ENCODE measurements at places on chromosomes 3 and 15. TPM values are rescaled to one million over a fixed set of nuclear protein-coding genes. Genes with fewer than 3 reads are reported as not detected.

Gene SAMD7
- total RNA-seq, result not detected

Gene A4GNT
- total RNA-seq, result not detected

Gene STRC
- 0.88 TPM for total RNA-seq

Gene HRG
- total RNA-seq, result not detected

Gene GP9
- total RNA-seq, result not detected

Gene LEO1
- total RNA-seq, result 22.6 TPM

Gene B2M
- total RNA-seq, result 2,078 TPM

Gene TLR9
- 0.14 TPM for total RNA-seq

Gene EPHB1
- 5.3 TPM for total RNA-seq

DNA sequence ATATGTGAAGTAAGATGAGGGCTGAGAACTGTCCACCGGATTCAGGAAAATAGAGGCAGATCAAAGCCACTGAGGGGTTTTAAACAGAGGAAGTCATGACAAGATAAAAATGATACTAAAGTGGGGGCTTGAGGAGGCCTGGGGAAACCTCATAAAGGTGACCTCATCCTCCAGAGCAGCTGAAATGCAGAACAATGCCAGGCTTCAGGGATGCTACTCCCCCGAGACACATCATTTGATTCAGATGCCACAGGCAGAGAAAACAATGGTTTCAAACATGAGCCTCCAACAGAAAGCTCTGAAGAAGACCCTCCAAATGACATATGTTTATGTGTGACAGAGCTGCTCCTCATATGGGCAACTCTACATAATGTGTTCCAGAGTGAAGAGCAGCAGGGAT lies 6.4 kb downstream of the CFAP20DC start:
- H3K36me3 ChIP-seq, result no peaks in the 10 kb centered on the region
- H3K4me1 ChIP-seq, result no peaks in the 10 kb centered on the region
- DNase-seq, result no peak
- no peak overlapping the region for H3K27ac ChIP-seq
- no peak overlapping the region for H3K4me3 ChIP-seq

- no peak for DNase-seq
- no peaks in the 10 kb centered on the region for H3K27me3 ChIP-seq
- H3K36me3 ChIP-seq, result no peaks in the 10 kb centered on the region
- no peak overlapping the region for H3K27ac ChIP-seq
- no peaks in the 10 kb centered on the region for H3K4me1 ChIP-seq
- no peak overlapping the region for H3K4me3 ChIP-seq
Observed at GRCh38 chr3:151709847-151710246, 23.9 kb upstream of the AADACL2 start.

DNA sequence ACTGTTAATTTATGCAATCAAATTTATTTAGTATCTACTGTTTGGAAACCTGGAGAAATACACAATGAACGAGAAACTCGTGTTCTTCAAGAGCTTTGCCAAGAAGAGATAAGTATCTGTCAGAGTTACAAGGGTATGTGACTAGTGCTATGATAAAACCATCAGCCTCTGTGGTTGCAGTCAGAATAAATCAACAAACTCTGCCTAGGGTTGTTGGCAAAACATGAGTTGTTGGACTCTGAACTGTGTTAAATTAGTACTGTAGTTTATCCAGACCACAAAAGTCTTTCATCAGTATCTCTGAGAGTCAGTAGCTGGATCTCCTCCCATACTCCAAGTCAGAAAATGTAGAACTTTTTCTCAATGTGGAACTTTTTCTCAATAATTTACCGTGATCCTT lies 918.4 kb downstream of the NAALADL2 start:
- no peaks in the 10 kb centered on the region for H3K27me3 ChIP-seq
- no peaks in the 10 kb centered on the region for H3K4me1 ChIP-seq
- no peak overlapping the region for H3K4me3 ChIP-seq
- no peak for DNase-seq
- no peaks in the 10 kb centered on the region for H3K36me3 ChIP-seq

GRCh38 chr3:177211503-177212277 lies 14.4 kb upstream of the TBL1XR1 start:
- H3K27ac ChIP-seq, result no peak overlapping the region
- DNase-seq, result no peak
- H3K27me3 ChIP-seq, result no peaks in the 10 kb centered on the region
- H3K4me1 ChIP-seq, result no peaks in the 10 kb centered on the region

DNA sequence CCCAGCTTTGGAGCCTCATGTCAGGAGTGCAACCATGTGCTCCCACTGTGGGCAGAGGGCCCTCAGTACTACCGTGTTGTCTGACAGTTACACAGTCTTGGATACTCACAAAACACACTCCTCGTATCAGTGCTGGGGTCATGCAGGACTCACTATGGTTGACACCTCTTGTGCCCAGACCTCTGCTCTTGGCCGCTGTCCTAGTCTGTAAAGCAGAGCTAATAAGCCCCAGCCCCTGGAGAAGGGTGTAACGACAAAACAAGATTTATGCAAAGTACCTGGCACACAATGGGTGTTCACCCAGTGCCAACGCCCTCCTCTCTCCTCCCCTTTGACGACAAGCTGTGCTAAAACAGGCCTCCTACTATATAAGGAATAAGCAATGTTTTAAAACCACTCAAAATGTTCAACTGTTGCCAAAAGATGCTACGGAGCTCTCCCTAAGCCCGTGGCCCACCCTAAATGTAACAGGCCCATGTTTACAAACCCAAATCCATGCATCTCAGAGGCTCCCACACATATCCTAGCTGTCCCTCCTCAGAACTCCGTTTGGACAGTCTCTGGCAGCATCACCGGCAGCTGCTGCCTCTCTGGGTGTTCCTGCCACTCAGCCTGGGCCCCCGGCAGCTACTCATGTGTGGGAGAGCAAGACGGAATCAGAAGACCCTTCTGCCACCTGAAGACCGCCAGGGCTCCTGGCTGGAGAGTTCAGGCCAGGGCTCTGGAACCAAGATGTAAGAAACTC lies 65.8 kb downstream of the MRPL46 start:
- peak overlapping the region; percentile 71 for H3K27ac ChIP-seq
- H3K4me3 ChIP-seq, result no peak overlapping the region
- H3K27me3 ChIP-seq, result no peaks in the 10 kb centered on the region

GRCh38 chr3:127800508-127800907 lies 21.8 kb downstream of the MGLL start:
- no peaks in the 10 kb centered on the region for H3K27me3 ChIP-seq
- no peaks in the 10 kb centered on the region for H3K4me1 ChIP-seq
- H3K27ac ChIP-seq, result no peak overlapping the region
- no peak overlapping the region for H3K4me3 ChIP-seq

GRCh38 chr3:51385621-51386091 lies 565 bp downstream of the MANF start:
- DNase-seq, result no peak
- H3K36me3 ChIP-seq, result no peaks in the 10 kb centered on the region
- peak overlapping the region; percentile 96 for H3K27ac ChIP-seq
- peaks cover 9% of the 10 kb centered on the region for H3K4me1 ChIP-seq
- H3K27me3 ChIP-seq, result no peaks in the 10 kb centered on the region

DNA sequence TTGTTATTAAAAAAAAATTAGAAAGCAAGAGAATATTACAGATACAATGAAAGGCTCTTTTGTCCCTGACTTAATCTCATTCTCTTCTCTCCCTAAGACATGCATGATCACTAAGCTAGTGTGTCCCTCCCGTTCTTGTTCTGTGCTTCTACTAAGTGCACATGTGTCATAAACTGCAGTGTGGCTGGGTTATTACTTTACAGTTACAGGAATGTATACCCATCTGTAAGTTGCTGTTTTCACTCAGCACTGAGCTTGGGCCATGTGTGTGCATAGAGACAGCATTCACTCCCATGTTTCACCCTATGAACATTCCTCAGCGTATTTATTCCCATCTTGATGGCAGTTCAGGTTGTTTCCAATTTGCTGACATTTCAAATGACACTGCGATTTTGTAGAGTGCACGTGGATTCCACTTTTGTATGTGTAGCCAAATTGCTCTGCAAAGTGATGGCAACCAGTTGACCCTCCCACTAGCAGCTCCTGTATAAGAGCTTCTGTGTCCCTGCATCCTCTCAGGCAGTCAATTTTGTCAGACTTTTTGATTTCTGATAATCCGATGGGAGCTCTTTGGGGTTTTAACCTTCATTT lies 145.8 kb upstream of the UBE2E1 start:
- no peaks in the 10 kb centered on the region for H3K27me3 ChIP-seq
- no peaks in the 10 kb centered on the region for H3K36me3 ChIP-seq
- no peak overlapping the region for H3K4me3 ChIP-seq
- no peak overlapping the region for H3K27ac ChIP-seq
- DNase-seq, result no peak

DNA sequence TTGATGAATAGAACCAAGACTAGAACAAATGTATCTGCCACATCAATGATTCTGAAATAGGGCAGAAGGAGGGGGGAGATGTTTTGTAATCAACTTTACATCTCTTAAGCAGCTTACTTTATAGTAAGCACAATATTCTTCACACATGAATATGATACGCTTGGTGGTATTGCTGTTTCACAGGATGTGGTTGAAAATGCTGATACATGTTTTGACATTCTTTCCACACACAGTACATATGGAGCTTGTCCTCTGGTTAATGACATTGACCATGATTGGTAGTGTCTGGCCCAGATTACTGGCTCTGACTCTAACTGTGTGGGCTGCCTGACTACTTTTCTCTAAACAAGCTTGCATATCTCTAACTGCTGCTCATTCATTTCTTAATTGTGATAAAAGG lies 168.9 kb downstream of the KLHL25 start:
- H3K27ac ChIP-seq, result peak overlapping the region; percentile 98
- no peak for DNase-seq
- H3K27me3 ChIP-seq, result no peaks in the 10 kb centered on the region
- no peaks in the 10 kb centered on the region for H3K4me1 ChIP-seq
- no peaks in the 10 kb centered on the region for H3K36me3 ChIP-seq
- H3K4me3 ChIP-seq, result peak overlapping the region; percentile 11

DNA sequence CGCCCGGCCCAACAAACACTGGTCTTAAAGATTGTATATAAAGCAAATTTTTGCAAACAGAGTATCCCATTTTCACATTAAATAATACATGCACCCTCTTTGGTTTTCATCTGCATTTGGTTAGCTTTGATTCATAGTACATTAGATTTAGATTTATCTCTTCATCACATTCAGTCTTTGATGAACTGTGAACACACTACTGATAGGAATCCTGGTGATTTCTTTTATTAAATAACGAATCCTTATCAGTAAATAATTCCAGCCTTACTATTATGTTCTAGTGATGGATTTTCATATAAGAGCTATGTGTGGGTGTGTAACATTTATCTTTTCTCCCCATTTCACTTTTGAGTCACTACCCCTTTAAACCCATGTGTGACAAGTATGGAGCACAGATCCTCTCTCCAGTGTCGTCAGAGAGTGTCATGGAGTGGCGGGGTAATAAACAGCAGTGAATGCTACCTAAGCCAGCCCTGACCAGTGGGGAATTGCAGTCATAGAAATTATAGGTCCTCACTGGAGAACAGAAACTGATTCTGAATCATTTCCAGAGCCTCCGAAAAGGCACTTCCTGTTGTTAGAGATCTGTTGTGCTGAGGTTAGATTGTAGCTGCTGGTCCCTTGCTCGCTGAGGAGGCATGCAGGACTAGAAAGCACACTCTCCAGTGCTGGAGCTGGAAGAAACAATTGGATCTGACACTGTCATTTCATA lies 22.0 kb downstream of the SLC7A14 start:
- no peaks in the 10 kb centered on the region for H3K36me3 ChIP-seq
- H3K4me3 ChIP-seq, result no peak overlapping the region
- no peak overlapping the region for H3K27ac ChIP-seq
- H3K27me3 ChIP-seq, result no peaks in the 10 kb centered on the region
- no peak for DNase-seq
- H3K4me1 ChIP-seq, result no peaks in the 10 kb centered on the region

DNA sequence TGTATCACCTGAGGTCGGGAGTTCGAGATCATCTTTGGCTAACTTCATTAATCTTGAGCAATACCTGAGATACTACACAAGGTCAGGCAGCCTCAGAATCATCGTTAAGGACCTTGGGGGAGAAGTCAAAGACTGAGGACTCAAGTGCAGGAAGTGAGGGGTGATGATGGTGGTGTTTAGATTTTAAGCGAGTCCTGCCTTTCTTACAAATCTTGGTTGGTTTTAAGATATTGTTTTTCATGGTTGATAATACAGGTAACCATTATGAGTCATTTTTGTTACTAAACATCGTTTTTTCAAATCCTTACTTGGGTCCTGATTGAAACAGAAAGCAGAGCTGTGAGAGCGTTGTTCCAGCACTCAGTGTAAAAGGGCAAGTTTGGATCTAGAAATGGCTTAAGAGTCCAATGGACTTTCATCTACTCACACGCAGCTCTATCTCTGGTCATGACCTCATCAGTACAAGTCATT lies 4.1 kb downstream of the RASGRP1 start:
- H3K27me3 ChIP-seq, result no peaks in the 10 kb centered on the region
- H3K4me1 ChIP-seq, result peaks cover 5% of the 10 kb centered on the region
- no peak overlapping the region for H3K4me3 ChIP-seq
- no peak for DNase-seq
- no peak overlapping the region for H3K27ac ChIP-seq
- no peaks in the 10 kb centered on the region for H3K36me3 ChIP-seq

- DNase-seq, result no peak
- H3K4me3 ChIP-seq, result no peak overlapping the region
- no peaks in the 10 kb centered on the region for H3K4me1 ChIP-seq
- H3K36me3 ChIP-seq, result no peaks in the 10 kb centered on the region
- no peaks in the 10 kb centered on the region for H3K27me3 ChIP-seq
Observed at GRCh38 chr3:116148881-116149851, 296.1 kb downstream of the LSAMP start.

- H3K36me3 ChIP-seq, result no peaks in the 10 kb centered on the region
- H3K27me3 ChIP-seq, result no peaks in the 10 kb centered on the region
- no peaks in the 10 kb centered on the region for H3K4me1 ChIP-seq
- no peak overlapping the region for H3K27ac ChIP-seq
- no peak for DNase-seq
- H3K4me3 ChIP-seq, result no peak overlapping the region
Observed at GRCh38 chr3:117553461-117553860, 843.9 kb downstream of the TUSC7 start.

DNA sequence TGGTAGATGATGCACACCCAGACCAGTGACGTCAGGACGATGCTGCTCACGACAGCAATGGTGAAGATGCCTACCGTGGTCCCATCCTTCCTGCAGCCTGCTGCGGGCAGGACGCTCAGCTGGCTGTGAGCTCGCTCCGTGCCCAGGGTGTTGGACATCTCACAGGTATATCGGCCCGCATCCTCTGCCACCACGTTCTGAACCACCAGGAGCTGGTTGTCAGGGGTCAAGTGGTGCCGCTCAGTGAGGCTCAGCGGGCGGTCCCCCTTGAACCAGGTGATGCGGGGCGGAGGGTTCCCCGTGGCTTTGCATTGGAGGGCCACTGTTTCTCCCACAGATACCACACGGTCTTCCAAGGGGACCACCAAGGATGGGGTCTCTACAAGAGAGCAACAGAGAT lies 117.8 kb downstream of the LRIG1 start:
- H3K27me3 ChIP-seq, result no peaks in the 10 kb centered on the region
- H3K36me3 ChIP-seq, result no peaks in the 10 kb centered on the region
- no peaks in the 10 kb centered on the region for H3K4me1 ChIP-seq
- H3K27ac ChIP-seq, result no peak overlapping the region
